ENCODE measurements at places on chromosomes 12 and 14. TPM values are rescaled to one million over a fixed set of nuclear protein-coding genes. Genes with fewer than 3 reads are reported as not detected.
A peak's percentile ranks its signal among the peaks of the same experiment; 100 is the strongest.

GRCh38 chr12:26271889-26272492, 76.6 kb downstream of the SSPN start:
- no peaks in the 10 kb centered on the region for H3K36me3 ChIP-seq
- peak; percentile 53 for DNase-seq
- H3K4me1 ChIP-seq, result peaks cover 19% of the 10 kb centered on the region

DNA sequence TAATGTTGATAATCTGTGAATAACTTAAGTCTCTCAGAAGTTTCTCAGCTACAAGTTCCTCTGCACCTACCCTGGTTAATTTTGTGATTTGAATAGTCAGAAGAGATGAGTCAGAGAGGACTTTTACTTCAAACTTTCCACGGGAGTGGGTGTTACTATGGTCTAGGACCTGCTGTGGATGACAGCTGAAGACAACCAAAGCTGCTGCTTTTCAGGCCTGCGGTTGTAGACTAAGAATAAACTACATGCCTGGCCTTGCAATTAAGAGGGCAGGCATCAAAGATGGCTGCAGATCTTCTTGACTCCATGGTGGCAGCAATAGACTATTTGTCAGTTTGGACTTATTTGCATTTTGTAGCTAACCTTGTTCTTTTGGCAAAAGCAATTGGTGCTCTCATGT, 227.1 kb upstream of the KRR1 start:
- H3K4me3 ChIP-seq, result no peak overlapping the region
- no peaks in the 10 kb centered on the region for H3K4me1 ChIP-seq
- no peak overlapping the region for H3K27ac ChIP-seq

DNA sequence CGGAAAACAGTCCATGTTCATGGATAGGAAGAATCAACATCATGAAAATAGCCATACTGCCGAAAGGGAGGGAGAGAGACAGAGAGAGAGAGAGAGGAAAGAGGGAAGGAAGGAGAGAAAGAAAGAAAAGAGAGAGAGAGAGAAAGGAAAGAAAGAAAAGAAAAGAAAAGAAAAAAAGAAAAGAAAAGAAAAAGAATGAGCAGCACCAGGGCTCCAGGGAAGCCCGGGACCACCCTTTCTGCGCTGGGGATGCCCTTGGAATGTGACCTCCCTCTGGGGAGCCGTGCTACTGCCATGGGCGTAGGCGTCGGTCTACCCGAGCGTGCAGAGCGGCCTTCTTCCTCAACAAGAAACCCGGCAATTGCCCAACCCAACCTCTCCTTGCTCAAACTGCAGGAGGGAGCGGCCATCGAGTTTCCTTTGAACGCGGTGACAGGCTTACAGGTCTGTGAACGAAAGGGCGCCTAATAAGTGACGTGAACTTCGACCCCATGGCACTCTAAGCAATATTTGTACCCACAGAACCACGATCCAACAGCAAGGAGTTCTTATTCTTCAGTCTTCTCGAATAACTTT, 16.9 kb downstream of the OR6S1 start:
- H3K4me1 ChIP-seq, result peaks cover 3% of the 10 kb centered on the region
- H3K27ac ChIP-seq, result no peak overlapping the region
- peak overlapping the region; percentile 42 for H3K4me3 ChIP-seq
- peak; percentile 65 for DNase-seq
- H3K27me3 ChIP-seq, result peaks cover 45% of the 10 kb centered on the region

- H3K36me3 ChIP-seq, result no peaks in the 10 kb centered on the region
- peaks cover 2% of the 10 kb centered on the region for H3K27me3 ChIP-seq
- DNase-seq, result peak; percentile 67
- no peak overlapping the region for H3K27ac ChIP-seq
These were observed 55.9 kb upstream of the DIO3 start for GRCh38 chr14:101505236-101505970.

GRCh38 chr12:110765111-110765510, 22.4 kb upstream of the PPP1CC start:
- no peaks in the 10 kb centered on the region for H3K27me3 ChIP-seq
- no peaks in the 10 kb centered on the region for H3K36me3 ChIP-seq

GRCh38 chr12:113133666-113134065, 1.9 kb downstream of the RASAL1 start:
- no peaks in the 10 kb centered on the region for H3K36me3 ChIP-seq
- no peak overlapping the region for H3K27ac ChIP-seq

The OR11H6 gene
- total RNA-seq, result not detected

The SRGAP1 gene
- 13.5 TPM for total RNA-seq
